ENCODE measurements at places on chromosomes 6 and 20. TPM values are rescaled to one million over a fixed set of nuclear protein-coding genes. Genes with fewer than 3 reads are reported as not detected.

Gene AFG1L
- total RNA-seq = 3.5 TPM

Gene CTAGE9
- not detected for total RNA-seq

Gene VWA7
- 0.34 TPM for total RNA-seq

Gene ADGRF4
- total RNA-seq = 2.7 TPM

Gene TMEM244
- 2.7 TPM for total RNA-seq

Gene C6orf47
- total RNA-seq = 15.9 TPM

Gene AK9
- total RNA-seq = 2.3 TPM

Gene SLC17A9
- total RNA-seq = 0.91 TPM

Gene RAB44
- total RNA-seq = under 0.01 TPM

Gene MICB
- 24.9 TPM for total RNA-seq

Gene SLC13A3
- 0.11 TPM for total RNA-seq

Gene AVP
- total RNA-seq = not detected

Gene OR2J3
- total RNA-seq = not detected

Gene EYA4
- total RNA-seq = 16.3 TPM

GRCh38 chr6:72623808-72624207, 1.9 kb downstream of the KCNQ5 start:
- no peak for DNase-seq

DNA sequence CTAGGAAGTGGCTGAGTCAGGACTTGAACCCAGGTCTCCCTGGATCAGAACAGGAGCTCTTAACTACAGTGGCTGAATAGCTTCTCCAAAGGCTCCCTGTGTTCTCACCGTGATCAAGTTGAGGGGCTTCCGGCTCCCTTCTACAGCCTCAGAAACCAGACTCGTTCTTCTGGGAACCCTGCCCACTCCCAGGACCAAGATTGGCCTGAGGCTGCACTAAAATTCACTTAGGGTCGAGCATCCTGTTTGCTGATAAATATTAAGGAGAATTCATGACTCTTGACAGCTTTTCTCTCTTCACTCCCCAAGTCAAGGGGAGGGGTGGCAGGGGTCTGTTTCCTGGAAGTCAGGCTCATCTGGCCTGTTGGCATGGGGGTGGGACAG, 44.6 kb upstream of the TTPAL start:
- DNase-seq = no peak

DNA sequence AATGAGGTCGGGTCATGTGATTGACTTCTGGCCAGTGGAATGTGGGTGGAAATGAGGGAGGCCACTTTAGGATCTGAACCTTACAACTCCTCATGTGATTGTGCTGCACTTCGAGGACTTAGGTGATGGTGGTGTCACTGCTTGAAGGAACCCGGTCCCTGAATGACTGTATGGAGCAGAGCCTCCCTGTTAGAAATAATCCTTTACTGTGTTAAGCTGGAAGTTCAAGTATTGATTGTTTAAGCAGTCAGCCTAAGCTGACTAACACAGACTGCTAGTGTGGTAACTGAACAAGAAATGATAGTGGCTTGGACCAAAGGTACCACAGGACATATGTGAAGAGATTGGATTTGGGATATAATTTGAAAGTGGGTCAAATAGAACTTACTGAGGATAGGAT, 138.0 kb downstream of the OPN5 start:
- no peak for DNase-seq

- no peak for DNase-seq
These were observed 175.7 kb downstream of the VEGFA start for GRCh38 chr6:43945768-43946080.

DNA sequence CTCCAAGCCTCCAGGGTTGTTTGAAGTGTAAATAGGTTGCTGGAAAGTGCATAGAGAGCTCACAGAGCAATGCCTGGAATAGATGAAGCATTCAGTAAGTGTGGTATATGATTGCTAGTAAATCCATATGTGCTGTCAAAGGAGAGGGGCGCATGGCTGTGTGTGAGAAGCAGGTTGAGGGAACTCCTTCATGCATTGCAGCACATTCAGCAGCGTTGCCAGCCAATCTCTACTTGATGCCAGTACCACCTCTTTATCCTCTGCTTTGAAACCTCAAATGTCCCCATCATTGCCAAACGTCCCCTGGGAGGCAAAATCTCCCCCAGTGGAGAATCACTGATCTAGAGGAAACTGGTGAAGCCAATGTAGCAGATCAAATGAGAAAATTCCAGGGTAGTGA, 82.7 kb upstream of the RALGAPA2 start:
- DNase-seq = no peak

GRCh38 chr6:127877231-127877630, 23.6 kb downstream of the THEMIS start:
- no peak for DNase-seq

- no peak for DNase-seq
These were observed 82.5 kb downstream of the PRL start for GRCh38 chr6:22214314-22214713.

- DNase-seq = no peak
These were observed 258.9 kb downstream of the KIF16B start for GRCh38 chr20:16314320-16314719.

DNA sequence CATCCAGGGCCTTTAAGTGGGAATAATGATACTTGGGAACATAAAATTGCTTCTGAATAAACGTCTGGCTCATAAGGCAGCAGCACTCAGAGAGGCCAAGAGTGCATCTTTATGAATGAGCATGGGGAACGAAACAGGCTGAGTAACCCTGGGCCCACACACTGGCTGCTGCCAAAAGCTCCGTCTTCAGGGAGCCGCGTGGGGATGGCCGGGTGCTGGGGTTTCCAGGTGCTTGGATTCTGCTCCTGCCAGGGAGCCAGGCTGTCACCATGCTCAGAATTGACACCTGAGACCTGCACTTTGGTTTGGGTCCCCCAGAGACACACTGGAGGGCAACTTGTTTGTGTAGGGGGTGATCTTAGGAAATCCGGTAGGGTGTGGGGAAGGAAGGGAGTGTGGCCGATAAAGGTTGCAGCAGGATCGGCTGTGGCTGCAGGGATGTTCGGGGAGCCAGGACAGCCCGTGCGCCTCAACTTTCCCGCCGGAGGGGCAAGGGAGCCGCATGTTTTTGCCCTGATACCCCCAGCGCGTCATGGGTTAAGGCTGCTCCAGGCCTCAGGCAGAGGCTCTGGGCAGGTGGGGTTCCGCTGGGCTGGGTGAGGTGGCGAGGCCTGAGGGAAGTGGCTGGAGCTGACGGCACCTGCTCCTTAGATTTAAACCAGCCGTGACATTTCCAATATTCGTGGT, 101.8 kb downstream of the YTHDF1 start:
- no peak for DNase-seq

- DNase-seq = no peak
These were observed 66.3 kb upstream of the DYNLRB1 start for GRCh38 chr20:34449674-34450592.

- DNase-seq = peak; percentile 43
These were observed 11.0 kb downstream of the ALDH8A1 start for GRCh38 chr6:134938896-134939295.

GRCh38 chr6:40956936-40957335, 82.1 kb downstream of the UNC5CL start:
- no peak for DNase-seq

DNA sequence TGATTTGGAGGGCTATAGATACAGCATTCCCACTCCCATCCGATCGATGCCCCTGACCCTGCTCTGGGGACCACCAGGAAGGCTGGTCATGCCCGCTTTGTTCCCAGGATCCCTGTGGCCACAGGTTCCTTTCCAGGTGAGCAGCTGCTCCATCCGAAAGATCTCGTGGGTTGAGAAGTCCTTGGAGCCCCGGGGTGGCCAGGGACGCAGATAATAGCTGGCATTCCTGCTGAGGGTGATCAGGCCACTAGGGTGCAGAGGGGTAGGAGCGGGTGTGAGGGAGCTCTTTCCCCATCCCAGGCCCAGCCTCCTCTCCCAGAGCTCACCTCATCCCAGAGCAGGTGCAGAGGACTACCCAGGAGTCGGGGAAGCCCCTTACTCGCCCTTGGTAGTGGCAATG, 7.4 kb downstream of the ADAM33 start:
- DNase-seq = no peak

DNA sequence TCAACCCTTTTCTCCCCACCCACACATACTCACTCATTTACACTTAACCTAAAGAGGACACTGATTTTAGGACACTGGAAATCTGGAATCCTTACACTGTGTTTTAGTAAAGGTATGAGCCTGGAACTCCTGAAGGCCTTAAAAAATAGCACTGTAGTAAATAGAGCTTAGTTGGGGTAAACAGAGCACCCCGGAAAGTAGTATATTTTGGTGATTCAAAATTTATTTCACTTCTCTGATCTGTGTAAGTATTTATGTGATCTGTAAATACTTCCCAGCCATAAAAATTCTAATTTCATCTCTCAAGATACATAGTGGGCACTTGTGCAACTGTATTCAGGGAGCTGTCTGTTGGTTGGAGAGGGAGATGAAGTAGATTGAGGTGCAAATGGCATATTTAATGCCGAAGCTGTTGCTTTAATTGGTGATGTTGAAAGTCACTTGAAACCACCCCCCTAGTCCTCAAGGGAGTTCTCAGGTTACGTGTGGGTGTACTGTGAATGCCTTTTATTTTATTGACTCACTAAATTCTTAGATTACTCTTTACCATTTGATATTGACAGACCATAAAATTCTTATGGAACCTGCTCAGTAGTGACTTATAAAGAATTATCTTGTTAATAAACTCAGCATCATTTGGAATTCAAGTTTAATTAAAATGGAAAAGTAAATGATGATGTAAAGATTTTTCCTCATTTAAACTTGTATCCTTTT, 154.9 kb downstream of the SOX4 start:
- peak; percentile 74 for DNase-seq

- no peak for DNase-seq
These were observed 42.4 kb downstream of the RTN4IP1 start for GRCh38 chr6:106586815-106587415.

- DNase-seq = no peak
These were observed 195.1 kb downstream of the PRKN start for GRCh38 chr6:162532283-162533008.

GRCh38 chr6:108348655-108349349, 53.9 kb downstream of the AFG1L start:
- no peak for DNase-seq

DNA sequence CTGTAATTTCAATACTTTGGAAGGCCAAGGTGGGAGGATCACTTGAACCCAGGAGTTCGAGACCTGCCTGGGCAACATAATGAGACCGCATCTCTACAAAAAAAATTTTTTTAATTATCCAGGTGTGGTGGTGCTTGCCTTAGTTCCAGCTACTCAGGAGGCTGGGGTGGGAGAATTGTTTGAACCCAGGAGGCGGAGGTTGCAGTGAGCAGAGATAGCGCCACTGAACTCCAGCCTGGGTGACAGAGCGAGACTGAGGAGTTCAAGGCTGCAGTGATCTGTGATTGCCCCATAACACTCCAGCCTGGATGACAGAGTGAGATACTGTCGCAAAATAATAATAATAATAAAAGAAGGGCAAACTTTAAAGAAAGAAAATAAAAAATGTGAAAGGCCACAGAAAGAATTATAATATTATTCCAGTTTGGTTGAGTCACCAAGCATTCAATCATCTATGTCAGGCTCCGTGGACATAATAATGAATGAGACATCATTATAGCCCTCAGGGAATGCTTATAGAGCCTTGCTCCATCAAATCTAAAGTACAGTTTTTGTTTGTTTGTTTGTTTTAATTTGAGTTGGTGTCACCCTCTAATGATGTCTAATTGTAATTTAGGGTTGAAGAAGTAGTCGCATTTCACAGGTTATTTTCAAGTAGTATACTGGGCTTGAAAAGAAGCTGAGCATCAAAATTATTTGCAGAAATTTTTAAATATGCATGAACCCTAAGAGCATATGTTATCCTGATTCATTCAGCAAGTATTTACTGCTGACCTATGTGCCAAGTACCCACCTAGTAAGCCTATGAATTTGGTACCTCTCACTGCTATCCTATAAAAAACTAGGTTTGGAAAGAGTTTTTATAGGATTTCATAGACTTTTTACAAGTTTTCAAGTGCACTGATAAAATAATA, 15.1 kb downstream of the GLYATL3 start:
- DNase-seq = no peak

DNA sequence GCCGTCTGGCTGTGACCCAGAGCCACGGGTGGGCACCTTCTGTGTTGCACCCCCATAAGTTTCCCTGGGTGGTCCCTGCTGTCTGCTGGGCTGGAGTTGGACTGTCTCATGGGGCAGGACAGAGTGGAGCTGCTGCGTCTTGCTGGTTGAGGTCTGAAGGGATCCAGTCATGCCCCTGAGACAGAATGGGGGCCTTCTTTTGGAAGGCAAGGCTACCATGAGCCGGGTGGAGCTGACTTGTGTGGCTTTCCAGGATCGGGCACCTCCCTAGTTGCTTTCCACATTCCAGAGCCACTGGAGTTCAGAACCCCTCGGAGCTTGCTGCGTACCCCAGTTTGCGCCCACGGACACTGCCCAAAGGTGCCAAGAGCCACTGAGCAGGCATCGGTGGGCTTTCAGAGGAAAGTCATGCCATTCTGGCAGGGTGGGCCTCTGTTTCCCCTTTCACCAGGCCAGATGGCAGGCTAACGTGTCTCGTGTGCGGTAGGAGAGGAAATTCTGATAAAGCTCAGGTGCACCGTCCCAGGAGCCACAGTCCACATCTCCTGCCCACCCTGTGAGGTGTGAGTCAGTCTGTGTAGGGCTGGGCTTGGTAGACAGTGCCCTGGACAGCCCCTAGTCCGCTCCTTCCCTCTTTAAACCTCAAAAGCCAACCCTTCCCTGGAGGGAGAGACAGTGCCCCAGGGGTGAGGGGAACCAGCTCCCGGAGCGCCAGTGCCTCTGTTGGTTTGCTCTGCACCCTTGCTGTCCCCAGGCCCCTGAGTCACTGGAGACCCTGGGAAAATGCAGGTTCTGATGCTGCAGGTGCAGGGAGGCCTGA, 125.3 kb downstream of the SYCP2 start:
- DNase-seq = no peak

Measured in Daoy (cell line).